NCI-H345 (cell line): ENCODE measurements at places on chromosomes 6 and 20.

- no peak for DNase-seq
Measured at GRCh38 chr6:73058736-73059135, 166.6 kb downstream of the KHDC1L start.

DNA sequence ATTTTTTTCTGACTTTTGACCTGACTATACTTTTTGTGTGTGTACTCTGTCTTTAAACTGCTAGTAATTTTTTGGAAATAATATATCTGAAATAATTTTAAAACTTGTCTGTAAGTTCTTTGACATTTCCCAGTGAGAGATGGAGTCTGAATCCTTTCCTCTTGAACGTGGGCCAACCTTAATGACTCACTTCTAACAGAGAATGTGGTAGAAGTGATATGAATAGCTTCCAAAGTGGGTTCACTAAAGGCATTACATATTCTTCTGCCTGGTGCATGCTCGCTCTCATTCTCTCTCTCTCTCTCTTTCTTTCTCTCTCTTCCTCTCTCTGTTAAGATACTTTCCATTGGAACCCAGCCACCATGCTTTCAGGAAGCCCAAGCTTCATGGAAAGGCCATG lies 108.7 kb upstream of the FERMT1 start:
- no peak for DNase-seq

GRCh38 chr6:168708984-168709383 lies 268.0 kb downstream of the SMOC2 start:
- DNase-seq: no peak

- no peak for DNase-seq
Measured at GRCh38 chr6:31968791-31969711, 2.9 kb downstream of the DXO start.

DNA sequence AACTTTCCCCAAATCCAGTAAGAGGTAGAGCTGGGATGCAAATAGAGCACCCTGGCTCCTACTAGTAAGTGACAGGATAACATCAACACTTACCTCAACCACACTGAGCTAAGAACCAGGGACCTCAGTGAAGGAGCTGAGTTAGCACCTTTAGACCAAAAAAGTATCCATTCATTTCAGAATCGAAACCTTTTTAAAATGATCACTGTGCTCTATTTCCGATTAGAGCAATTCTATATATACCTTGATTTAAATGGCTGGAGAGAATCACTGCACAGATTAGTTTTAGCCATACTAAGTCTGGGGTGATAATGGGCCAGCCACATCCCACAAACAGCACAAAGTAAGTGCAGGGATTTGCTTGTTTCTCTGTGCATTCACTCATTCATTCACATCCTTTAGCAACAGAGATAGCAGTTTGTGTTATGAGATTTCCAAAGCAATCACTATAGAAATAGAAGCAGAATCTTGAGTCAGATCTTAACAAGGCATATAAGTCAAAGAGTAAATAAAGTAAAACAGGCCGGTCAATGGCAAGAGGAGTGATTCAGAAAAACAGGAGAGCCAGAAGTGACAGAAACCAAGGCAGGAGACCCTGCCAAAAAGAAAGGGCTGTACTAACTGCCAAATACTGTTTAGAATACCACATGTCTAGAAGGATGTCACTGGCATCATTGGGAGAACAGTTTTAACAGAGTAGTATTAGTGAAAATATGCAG lies 136.3 kb downstream of the KIF13A start:
- DNase-seq: no peak

GRCh38 chr6:89862698-89863097 lies 31.6 kb upstream of the GJA10 start:
- no peak for DNase-seq

DNA sequence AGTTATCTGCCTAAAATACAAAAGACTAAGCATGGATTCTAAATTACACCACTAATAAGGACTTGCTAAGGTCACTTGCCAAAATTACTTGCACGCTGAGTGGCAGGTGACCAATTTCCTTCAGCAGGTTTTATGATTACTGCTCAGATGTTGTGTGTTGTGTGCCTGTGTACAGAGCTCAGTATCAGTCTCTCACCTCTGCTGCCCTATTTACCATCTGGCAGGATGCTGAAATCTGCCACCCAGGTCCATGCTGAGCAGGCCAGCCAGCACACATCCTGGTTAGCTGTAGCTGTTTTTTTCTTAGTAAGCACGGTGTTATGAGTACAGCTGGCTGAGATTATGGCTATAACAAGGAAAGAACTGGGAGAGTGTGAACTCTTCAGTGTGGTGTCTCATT lies 34.0 kb downstream of the ELOVL4 start:
- no peak for DNase-seq
